ENCODE measurements at places on chromosomes 11 and 22. TPM values are rescaled to one million over a fixed set of nuclear protein-coding genes. Genes with fewer than 3 reads are reported as not detected.

Gene IFITM10
- total RNA-seq, result 16.5 TPM

DNA sequence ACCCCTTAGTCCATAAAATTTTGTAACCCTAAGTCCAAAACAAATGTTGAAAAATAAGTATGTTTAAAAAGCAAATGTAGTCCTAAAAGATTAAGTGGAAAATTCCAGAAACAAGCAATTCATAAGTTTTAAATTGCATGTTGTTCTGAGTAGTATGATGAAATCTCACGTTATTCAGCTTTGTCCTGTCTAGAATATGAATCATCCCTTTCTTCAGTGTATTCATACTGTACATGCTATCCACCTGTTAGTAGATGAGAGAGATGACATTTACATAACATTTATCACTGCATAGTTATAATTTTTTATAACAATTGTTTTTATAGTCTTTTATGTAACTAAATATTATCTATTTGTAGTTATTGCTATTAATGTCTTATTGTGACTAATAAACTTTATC, 622.3 kb upstream of the CHORDC1 start:
- no peak for DNase-seq

Gene FAM227A
- total RNA-seq, result 3.1 TPM

- no peak for DNase-seq
Measured at GRCh38 chr11:67434395-67434881, 3.0 kb downstream of the PTPRCAP start.

GRCh38 chr11:12187399-12187798, 77.0 kb downstream of the MICAL2 start:
- DNase-seq, result no peak

GRCh38 chr22:29308148-29308790, 1.8 kb downstream of the GAS2L1 start:
- no peak for DNase-seq

DNA sequence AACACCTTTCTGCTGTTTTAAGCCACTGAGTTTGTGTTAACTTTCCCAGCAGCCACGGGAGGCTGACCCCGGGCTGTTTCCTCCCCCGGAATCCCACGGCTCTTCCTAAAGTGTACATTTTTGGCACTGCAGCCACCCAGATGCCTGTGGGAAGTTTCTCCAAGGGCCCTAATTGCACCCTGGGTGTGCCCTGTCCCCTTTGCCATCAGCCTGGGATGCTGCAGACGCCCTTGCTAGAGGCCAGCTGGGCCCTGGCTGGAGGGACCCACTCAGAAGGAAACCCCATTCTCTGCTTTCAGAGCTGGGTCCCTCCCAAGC, 883.3 kb downstream of the BRD1 start:
- DNase-seq, result no peak

- no peak for DNase-seq
Measured at GRCh38 chr11:10386361-10386760, 68.7 kb upstream of the AMPD3 start.

GRCh38 chr11:5592615-5593014, 3.8 kb upstream of the TRIM6 start:
- no peak for DNase-seq

DNA sequence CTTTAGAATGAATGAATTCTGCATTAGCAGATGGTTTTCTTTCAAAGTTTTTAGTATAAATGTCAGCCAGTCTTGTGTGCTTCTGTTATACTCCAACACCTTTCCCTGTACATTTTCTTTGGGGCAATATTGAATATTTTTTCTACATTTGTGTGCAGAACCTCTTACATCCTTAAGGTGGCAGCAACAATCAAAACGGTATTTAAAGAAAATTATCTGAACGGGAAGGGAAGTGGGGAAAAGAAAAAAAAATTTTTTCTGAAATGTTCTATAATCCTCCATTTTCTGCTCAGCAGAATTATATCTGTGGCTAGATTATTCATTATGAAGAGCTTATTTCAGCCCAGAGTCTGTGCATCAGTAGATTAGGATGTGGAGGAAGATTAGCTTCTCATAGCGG, 347.3 kb upstream of the RAG2 start:
- DNase-seq, result no peak

Measured in left lung (tissue), 14 donors.